ENCODE measurements at places on chromosomes 3 and 15.

GRCh38 chr3:129463716-129464115 is 23.7 kb downstream of the IFT122 start:
- no peak for DNase-seq

- no peak for DNase-seq
Measured at GRCh38 chr3:161347726-161348125, 23.6 kb downstream of the SPTSSB start.

GRCh38 chr3:4981665-4982494 is 2.6 kb downstream of the BHLHE40 start:
- DNase-seq: no peak

DNA sequence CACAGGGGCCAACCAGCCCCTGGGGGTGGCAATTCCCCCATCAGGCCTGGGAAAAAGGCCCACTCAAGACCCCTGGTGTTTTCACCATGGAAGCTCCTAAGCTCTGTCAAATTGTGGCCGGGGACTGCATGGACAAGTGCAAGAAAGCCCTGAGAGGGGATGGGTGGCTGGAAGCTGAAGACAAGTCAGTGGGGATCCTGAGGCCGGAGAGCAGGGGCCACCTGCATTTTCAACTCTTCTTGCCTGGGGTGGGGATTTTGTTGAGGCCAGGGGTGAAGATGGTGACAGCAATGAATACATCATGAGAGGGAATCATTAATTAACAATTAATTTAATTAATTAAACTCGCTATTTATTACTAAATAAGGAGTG is 33.9 kb downstream of the FEM1B start:
- DNase-seq: no peak

DNA sequence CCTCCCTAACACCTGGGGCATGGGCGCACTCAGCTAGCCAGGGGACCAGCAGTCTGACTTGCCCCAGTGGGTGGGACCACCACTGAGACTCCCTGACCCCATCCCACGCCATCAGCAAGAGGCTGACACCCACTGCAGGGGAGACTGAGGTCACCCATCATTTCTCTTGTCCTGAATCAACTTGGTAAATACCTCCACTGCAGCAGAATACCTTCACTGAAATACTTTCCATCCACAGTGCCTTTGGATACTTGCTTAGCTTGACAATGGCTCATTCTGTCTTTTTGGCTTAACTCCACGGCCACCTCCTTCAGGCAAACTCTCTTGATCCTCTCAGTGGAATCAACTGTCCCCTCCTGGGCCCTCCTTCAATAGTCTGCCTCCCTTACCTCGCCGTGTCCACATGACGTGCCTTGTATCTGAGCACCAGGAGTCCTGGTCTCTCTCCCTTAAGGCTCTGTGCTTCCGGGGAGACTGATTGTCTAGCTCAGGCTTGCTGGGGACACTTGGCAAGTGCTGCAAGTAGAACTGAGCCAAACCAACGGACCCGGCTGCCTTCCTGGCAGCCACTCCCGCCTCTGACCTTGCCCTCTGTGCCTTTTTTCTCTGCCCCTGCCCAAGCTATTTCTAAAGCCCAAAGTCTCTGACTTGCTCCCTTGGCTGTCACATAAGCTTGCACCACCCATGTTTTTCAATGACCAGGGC is 119.1 kb downstream of the ADCY5 start:
- DNase-seq: no peak

GRCh38 chr3:95272781-95273180 is 1209.9 kb downstream of the NSUN3 start:
- DNase-seq: no peak

- DNase-seq: no peak
Measured at GRCh38 chr3:147119989-147120388, 286.4 kb downstream of the ZIC4 start.

- DNase-seq: no peak
Measured at GRCh38 chr15:89704411-89704810, 13.8 kb downstream of the WDR93 start.

DNA sequence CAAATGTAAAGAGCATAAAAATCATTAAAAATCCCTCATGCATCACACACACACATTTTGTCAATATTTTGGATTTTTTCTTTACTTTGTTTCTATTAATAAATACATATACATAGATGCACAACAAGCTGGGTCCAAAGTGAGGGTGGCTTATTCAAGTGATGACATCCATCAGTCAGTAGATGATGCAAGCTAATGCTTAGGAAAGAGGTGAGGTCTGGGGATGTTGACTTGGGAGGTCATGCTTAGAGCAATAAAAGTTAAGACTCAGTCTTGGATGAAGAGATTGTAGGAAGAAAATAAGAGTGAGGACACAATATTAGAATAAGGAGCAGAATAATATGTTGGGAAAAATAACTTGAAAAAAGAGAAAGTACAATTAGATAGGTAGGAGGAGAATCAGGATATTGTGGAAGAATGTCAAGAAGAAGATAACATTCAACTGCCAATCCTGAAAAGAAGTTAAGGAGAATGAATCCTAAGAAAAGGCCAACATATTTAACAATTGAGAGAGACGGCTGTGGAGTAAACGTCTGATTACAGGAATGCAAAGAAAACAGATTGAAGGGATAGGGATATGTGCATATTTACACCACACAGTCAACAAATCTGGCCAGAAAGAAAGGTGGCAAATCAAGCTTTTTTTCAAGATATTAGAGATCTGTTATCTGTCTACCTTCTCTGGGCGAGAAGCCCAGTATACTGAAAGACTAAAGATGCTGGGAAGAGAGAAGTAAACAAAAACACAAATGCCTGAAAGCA is 111.0 kb upstream of the TJP1 start:
- DNase-seq: no peak
